ENCODE measurements at places on chromosomes 6 and 20. TPM values are rescaled to one million over a fixed set of nuclear protein-coding genes. Genes with fewer than 3 reads are reported as not detected.
A peak's percentile ranks its signal among the peaks of the same experiment; 100 is the strongest.

DNA sequence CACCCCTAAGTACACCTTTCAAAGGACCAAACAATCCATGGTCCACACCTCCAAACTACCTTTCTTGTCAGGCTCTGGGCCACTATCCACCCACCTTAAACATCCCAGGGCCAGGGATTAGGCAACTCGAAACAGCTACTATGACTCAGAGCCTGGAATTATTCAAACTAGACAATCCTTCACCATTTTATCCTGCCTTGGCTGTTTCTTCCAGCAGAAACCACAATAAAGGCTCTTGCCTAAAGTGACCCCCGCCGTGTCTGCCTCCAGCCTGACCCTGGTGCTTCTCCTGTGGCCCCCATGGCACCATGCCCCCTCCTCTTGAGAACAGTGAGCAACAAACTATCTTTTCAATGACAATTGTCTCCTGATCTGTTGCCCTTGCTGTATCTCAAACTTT lies 195.5 kb downstream of the EPM2A start:
- no peak for DNase-seq
- H3K36me3 ChIP-seq: no peaks in the 10 kb centered on the region
- no peaks in the 10 kb centered on the region for H3K4me1 ChIP-seq
- no peak overlapping the region for H3K4me3 ChIP-seq

DNA sequence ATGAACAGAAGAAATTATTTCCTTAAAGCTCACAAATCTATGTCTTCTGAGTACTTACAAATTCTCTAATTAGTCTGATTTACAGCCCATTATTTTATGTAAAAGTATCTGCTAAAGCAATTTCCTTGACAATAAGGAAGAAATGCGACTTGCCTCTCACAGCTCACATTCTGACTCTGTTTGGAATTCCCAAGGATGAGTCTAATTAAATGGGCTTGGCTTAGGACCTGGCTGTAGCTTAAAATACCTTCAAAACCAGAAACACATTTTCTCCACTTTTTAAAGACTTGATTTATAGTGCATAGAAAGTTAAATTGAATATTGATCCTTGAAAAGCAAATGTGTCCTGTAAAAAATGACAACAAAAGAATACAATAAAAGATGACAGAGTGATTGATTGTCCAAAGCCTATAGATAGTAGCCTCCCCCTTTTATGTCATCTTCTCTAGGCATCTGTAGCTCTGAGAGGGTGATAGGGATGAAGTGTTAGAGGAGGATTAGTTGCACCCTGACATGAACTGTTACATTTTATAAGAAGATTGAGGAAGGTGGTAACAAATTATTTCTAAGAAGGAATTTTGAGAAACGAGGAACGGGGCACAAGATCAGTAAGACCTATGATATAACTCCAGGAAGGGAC lies 118.9 kb downstream of the MACROD2 start:
- no peak overlapping the region for H3K27ac ChIP-seq
- no peak overlapping the region for H3K4me3 ChIP-seq
- no peaks in the 10 kb centered on the region for H3K36me3 ChIP-seq
- H3K27me3 ChIP-seq: no peaks in the 10 kb centered on the region

GRCh38 chr6:89411145-89412070 lies 665 bp downstream of the RRAGD start:
- no peak overlapping the region for H3K27ac ChIP-seq
- peaks cover 22% of the 10 kb centered on the region for H3K27me3 ChIP-seq
- peaks cover 19% of the 10 kb centered on the region for H3K4me1 ChIP-seq
- DNase-seq: peak; percentile 33
- H3K4me3 ChIP-seq: peak overlapping the region; percentile 91

DNA sequence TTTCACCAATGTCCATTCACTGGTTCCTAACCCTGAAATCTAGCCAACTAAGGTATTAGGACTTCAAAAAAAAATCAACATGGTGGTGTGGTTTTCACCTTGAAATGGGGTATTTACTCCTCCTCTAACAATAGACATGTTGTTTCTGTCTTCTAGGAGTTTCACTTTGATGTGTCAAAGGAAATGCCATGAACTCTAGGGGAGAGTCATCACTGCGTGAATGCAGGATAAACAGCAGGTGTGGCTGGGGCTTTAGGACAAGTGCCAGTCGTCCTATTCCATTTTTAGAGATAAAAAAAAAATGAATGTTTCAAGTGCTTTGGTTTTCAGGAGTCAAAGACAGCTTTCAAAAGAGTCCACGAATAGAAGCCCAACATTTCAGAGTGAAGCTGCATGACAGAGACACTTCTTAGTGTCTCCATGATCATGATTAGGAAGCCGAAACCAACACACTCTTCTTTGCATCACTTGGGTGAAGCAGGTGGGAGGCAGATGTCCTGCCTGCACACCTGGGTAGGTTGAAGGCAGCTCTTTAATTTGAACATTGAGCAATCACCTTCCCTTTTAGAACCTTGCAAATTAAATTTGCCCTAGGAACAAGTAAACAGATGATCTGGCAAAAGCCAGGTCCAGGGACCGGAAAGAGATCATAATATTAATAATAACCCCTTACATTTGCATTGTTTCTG lies 328.5 kb upstream of the PRDM1 start:
- H3K27me3 ChIP-seq: peaks cover 3% of the 10 kb centered on the region
- H3K4me3 ChIP-seq: no peak overlapping the region
- no peak overlapping the region for H3K27ac ChIP-seq
- no peaks in the 10 kb centered on the region for H3K36me3 ChIP-seq
- peaks cover 4% of the 10 kb centered on the region for H3K4me1 ChIP-seq
- no peak for DNase-seq

- peak overlapping the region; percentile 51 for H3K27ac ChIP-seq
- no peaks in the 10 kb centered on the region for H3K36me3 ChIP-seq
- peaks cover 29% of the 10 kb centered on the region for H3K27me3 ChIP-seq
- DNase-seq: no peak
- H3K4me3 ChIP-seq: no peak overlapping the region
Measured at GRCh38 chr20:46135856-46136633, 17.9 kb downstream of the CD40 start.

DNA sequence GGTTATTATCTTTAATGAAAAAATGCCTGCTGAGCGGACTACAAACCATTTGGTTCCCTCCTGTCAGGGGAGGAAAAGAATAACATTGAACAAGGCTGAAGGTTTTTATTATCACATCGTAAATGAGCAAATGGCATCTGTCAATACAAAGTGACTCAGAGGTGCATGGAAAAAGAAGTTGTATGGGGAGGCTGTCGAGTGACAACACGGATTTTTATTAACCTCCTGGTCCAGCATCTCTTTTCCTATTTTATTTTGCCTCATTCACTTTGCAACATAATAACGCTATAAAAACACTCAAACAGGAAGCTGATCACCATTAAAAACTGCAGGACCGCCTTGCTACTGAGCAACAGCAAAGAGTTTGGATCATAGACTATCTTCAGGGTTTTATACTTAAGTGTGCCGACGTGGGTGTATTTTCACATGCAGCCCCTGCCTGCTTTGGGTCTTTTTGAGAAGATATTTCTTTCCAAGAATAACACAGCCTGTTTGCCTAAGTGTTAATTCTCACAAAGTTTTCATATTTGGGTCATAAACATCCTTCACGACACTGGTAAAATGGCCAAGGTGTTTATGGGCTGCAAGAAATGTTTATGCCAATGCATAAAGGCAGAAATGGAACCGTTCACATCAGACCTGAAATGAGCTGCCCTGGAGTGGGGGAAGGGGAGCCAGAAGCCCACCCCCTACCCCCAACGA lies 132.1 kb upstream of the SALL4 start:
- no peak overlapping the region for H3K4me3 ChIP-seq
- DNase-seq: no peak
- no peaks in the 10 kb centered on the region for H3K27me3 ChIP-seq
- H3K36me3 ChIP-seq: no peaks in the 10 kb centered on the region

DNA sequence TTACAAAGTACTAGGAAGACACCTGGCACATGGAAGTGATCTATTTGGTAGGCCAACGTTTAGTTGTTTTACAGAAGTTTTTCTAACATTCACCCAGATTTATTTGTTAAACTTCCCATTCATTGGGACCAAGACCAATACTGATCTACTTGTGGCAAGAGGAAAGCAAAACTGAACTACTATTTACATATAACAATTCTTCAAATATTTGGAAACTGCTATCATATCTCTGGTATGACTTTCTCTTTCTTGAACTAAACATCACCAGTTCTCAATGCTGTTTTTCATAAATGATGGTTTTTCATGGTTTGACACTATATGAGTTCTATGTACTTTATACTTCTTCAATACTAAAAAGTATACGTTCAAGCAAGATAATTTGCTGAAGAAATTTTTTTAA lies 189.2 kb downstream of the ASCC3 start:
- H3K4me3 ChIP-seq: no peak overlapping the region
- no peak for DNase-seq
- H3K4me1 ChIP-seq: no peaks in the 10 kb centered on the region
- H3K27ac ChIP-seq: no peak overlapping the region
- H3K36me3 ChIP-seq: no peaks in the 10 kb centered on the region
- H3K27me3 ChIP-seq: no peaks in the 10 kb centered on the region

GRCh38 chr20:38290829-38291814 lies 12.8 kb upstream of the BPI start:
- DNase-seq: no peak
- H3K27me3 ChIP-seq: peaks cover 36% of the 10 kb centered on the region
- no peaks in the 10 kb centered on the region for H3K36me3 ChIP-seq
- no peak overlapping the region for H3K27ac ChIP-seq

GRCh38 chr20:38167851-38168760 lies 3.0 kb upstream of the TGM2 start:
- peak overlapping the region; percentile 32 for H3K27ac ChIP-seq
- no peaks in the 10 kb centered on the region for H3K36me3 ChIP-seq
- peaks cover 15% of the 10 kb centered on the region for H3K4me1 ChIP-seq
- peaks cover 39% of the 10 kb centered on the region for H3K27me3 ChIP-seq
- DNase-seq: no peak
- no peak overlapping the region for H3K4me3 ChIP-seq

GRCh38 chr6:84785671-84786070 lies 21.3 kb upstream of the TBX18 start:
- no peak for DNase-seq
- no peak overlapping the region for H3K27ac ChIP-seq
- H3K27me3 ChIP-seq: peaks cover 9% of the 10 kb centered on the region
- no peak overlapping the region for H3K4me3 ChIP-seq

GRCh38 chr20:21539512-21539911 lies 25.6 kb upstream of the NKX2-2 start:
- peaks cover 42% of the 10 kb centered on the region for H3K27me3 ChIP-seq
- no peaks in the 10 kb centered on the region for H3K36me3 ChIP-seq

GRCh38 chr6:109447878-109448555 lies 7.5 kb downstream of the SMPD2 start:
- H3K27ac ChIP-seq: peak overlapping the region; percentile 89
- no peaks in the 10 kb centered on the region for H3K36me3 ChIP-seq
- peaks cover 60% of the 10 kb centered on the region for H3K4me1 ChIP-seq
- no peak for DNase-seq
- H3K4me3 ChIP-seq: peak overlapping the region; percentile 57
- no peaks in the 10 kb centered on the region for H3K27me3 ChIP-seq

DNA sequence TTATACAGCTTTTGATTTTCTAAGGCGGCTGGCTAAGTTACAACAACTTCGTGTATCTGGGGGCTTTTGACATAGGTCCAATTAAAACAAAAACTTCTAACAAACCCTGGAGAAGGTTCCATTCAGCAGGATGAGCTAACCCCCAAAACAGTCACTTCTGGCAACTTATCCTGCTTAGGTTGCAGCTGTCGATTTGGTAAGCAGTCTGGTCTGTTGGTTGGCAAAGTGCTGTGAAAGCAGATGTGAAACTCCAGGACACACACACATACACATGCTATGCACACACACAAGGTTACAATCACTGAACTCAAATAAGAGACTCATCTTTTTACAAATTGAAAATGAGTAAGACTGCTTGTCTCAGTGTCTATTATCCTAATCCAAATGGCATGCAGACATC lies 119.0 kb upstream of the STMND1 start:
- no peak overlapping the region for H3K27ac ChIP-seq
- peaks cover 17% of the 10 kb centered on the region for H3K27me3 ChIP-seq
- no peaks in the 10 kb centered on the region for H3K4me1 ChIP-seq
- no peak for DNase-seq
- no peak overlapping the region for H3K4me3 ChIP-seq

DNA sequence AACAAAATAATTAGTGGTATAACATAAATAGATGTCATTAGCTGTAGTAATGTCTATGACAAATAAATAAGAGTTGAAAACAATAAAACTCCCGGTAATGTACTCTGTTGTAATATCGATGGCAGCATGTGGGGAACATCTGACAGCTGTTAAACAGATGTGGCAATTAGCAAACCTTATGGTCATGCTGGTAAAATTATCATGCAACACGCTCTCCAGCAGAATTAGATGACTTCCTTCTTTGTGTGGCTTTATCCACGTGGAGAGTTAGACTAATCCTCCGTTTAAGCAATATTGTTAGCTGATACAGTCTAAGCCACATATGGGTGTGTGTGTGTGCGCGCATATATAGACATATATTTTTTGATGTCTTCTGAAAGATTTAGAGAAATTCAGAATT lies 77.7 kb upstream of the ZFP64 start:
- DNase-seq: no peak
- H3K4me3 ChIP-seq: no peak overlapping the region
- H3K27me3 ChIP-seq: peaks cover 28% of the 10 kb centered on the region
- H3K27ac ChIP-seq: no peak overlapping the region
- no peaks in the 10 kb centered on the region for H3K36me3 ChIP-seq

- no peak overlapping the region for H3K27ac ChIP-seq
- H3K4me3 ChIP-seq: no peak overlapping the region
- H3K36me3 ChIP-seq: no peaks in the 10 kb centered on the region
- H3K27me3 ChIP-seq: peaks cover 23% of the 10 kb centered on the region
- DNase-seq: no peak
Measured at GRCh38 chr6:36834576-36835341, 4.5 kb downstream of the CPNE5 start.

- no peak overlapping the region for H3K27ac ChIP-seq
- no peak for DNase-seq
- no peaks in the 10 kb centered on the region for H3K4me1 ChIP-seq
- no peaks in the 10 kb centered on the region for H3K36me3 ChIP-seq
Measured at GRCh38 chr20:40508821-40509220, 180.2 kb downstream of the MAFB start.

- H3K27me3 ChIP-seq: no peaks in the 10 kb centered on the region
- no peak overlapping the region for H3K4me3 ChIP-seq
- DNase-seq: no peak
- H3K36me3 ChIP-seq: no peaks in the 10 kb centered on the region
Measured at GRCh38 chr6:158069800-158070195, 88.1 kb downstream of the SYNJ2 start.

The CST5 gene
- polyA plus RNA-seq: not detected

The ACSS1 gene
- 90.8 TPM for polyA plus RNA-seq

The SOX18 gene
- polyA plus RNA-seq: not detected

The CPXM1 gene
- polyA plus RNA-seq: not detected

The RNF8 gene
- polyA plus RNA-seq: 15.3 TPM

The OR2J3 gene
- not detected for polyA plus RNA-seq

The SSR1 gene
- 165 TPM for polyA plus RNA-seq
